ENCODE measurements at places on chromosomes 4 and X.
A peak's percentile ranks its signal among the peaks of the same experiment; 100 is the strongest.

- DNase-seq = no peak
Observed at GRCh38 chr4:122632396-122633143, 11.7 kb upstream of the IL21 start.

DNA sequence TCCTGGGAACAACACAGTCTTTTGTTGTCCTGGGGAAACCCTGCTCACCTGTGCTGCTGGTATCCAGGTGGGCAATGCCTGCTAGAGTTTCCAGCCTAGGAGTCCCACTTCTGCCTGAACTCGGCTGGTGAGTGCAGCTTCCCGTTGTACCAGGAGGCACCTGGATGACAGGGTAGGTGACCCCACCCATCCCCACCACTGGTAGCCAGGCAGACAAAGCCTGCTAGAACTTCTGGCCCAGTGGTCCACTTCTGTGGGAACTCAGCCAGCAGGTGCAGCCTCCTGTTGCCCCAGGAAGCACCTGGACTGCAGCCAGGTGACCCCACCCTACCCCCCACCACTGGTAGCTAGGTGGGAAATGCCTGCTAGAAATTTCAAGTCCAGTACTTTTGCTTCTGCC lies 9.7 kb upstream of the TCEAL2 start:
- DNase-seq = no peak

GRCh38 chr4:89586318-89586717 lies 250.6 kb downstream of the SNCA start:
- DNase-seq = no peak

DNA sequence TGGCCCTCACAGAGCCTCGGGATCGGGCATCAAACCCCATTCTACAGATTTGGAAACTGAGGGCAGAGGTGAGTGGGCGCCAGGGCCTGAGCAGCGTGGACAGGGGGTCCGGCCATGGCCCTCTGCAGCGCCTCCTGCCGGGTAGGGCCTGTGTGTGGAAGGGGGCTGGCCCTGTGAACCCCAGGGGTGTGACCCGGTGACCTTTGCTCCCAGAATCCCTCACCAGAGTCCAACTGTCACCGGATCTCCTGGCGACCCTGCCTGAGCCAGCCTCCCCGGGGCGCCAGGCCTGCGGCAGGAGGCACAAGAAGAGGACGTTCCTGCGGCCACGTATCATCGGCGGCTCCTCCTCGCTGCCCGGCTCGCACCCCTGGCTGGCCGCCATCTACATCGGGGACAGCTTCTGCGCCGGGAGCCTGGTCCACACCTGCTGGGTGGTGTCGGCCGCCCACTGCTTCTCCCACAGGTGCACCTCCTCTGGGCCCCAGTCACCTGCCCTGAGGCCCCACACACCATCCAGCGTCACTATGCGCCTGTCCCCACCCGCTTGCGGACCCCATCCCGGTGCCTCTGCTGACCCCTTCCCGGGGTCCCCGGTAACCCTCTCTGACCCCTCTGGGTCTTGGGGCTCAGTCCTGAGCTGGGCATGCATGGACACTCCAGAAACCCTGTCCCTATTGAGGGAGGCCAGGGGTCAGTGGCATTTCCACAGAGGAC lies 4.2 kb downstream of the HGFAC start:
- DNase-seq = no peak

DNA sequence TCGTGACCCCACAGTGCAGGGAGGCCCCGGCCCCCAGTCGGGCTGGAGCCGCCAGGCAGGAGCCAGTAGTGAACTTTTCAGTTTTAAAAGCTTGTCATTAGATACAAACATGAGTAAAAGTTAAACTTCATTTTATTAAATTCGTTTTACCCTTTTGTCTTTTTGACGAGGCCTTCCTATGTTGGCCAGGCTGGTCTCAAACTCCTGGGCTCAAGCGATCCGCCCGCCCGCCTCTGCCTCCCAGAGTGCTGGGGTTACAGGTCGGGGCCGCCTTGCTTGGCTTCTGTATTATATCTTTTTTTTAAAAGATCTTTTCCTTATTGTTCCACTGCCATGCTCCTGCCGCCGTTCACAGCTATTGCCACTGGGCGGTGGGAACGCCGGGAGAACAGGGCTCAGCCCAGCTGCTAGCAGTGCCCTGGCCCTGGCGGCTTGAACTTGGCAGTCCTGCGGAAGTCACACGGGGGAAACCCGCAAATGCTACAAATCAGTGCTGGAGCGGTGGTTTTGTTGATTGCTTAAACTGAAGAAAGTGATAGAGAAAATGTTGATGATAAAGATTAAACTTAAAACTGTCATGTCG lies 968 bp upstream of the NELFA start:
- peak; percentile 67 for DNase-seq

DNA sequence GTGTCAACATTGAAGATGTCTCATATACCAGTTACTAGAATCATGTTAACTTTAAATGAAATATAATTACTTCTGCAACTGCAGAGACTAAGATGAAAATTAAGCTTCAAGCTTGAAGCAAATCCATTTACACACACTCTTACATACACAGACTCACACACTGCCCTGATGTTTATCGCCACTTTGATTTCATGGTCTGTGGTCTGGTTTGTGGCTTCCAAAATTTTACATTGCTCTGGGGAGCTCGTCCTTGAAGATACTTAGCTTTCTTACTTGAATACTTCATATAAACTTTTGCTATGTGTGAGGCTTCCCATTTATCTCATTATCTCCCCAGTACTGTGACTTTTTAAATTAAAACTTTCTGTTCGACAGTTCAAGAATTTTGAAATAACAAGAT lies 35.8 kb downstream of the ARHGEF38 start:
- no peak for DNase-seq

GRCh38 chr4:189313861-189314513 lies 626.7 kb upstream of the FRG1 start:
- DNase-seq = no peak

DNA sequence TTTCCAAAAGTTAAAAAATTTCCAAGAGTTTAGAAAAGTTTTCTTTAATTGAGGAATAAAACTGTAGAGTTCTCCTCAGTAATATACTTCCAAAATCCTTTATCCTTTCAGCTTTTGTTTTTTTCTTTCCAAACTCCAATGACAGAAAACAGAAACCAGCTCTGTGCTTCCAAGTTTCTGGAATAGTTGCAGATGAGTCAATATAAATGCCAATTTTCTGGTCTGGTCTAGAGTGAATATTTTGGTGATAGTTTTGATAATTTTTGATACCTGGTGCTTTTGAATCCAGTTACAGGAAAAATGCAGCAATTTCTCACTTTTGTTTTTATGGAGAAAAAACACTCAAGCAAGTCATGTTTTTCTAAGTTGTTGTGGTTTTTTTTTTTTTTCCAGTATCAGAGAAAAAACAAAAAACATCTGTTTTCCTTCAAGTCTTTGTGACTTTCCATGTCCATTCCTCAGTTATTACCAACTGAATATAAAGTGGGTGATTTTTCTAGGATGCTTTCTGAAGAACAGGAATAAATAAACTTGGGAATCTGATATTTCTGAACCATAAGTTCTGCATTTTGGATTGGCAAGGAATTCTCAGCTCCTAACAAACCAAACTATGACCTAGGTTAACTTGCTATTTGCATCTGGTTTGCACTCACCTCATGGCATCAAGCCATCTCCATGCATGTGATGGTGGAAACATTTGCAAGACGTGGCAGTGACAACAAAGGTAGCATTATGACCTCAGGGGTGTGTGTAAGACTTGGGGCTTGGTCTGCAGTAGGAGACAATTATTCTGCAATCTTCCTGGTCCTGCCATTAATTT lies 139.1 kb downstream of the VEGFC start:
- DNase-seq = no peak

GRCh38 chrX:120242813-120243212 lies 7.8 kb upstream of the ZBTB33 start:
- DNase-seq = no peak

- no peak for DNase-seq
Observed at GRCh38 chr4:124025428-124025827, 628.8 kb downstream of the SPRY1 start.

GRCh38 chr4:70892086-70892769 lies 9.9 kb upstream of the MOB1B start:
- no peak for DNase-seq

GRCh38 chrX:19789376-19789775 lies 98.0 kb downstream of the SH3KBP1 start:
- DNase-seq = no peak

DNA sequence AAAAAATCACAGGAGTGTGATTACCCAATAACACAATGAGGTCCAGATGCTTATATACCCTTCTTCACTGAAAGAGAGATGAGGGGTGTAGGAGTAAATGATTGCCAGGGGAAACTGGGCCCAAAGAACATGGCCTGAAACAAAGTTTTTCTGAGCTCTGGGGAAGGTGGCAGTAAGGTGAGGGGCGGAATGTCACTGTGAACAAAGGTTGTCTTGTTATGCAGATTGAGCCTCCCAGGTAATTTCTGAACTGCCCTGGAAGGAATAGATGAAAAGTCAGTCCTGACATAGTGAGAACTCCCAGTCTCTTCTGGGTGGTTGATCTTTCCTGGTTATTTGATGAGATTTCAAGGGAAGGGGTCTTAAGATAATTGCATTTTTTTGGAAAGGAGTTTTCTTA lies 2.5 kb upstream of the TMEM47 start:
- no peak for DNase-seq

DNA sequence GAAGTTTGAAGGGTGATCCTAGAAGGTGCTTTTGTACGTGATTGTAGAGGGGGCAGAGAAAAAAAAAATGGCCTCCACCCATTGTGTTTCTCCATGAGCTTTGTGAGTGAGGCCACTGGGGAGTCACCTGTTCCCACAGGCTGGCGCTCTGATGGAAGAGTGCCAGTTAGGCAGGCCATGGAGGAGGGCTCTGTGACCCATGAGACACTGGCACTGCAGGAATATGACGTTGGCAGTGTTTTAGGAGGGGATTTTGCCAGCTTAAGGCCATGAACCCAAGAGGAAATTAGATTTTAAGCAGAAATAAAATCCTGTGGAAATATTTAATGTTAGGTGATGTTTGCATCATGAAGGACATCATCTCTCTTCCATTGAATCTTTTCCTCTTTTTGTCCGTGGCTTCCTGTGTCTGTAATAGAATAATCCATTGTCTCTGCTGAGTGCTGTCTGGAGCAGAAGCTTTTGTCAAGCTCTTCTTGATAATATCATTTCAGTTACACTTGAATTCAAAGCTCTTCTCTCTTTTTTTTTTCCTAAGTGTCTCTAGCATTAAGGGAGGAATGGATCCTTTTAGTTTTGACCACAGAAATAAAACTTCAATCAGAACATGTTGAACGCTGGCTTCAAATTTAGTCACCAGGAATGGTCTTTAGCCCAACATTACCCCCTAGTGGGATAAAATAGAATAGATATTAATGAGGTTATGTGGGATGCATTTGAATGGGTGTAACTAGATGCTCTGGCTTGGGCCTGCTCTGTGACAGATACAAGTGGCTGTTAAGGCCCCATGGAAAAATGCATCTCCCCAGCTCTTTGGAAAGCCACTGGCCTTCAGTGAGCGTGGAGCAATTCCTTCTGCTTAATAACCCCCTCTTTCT lies 41.0 kb upstream of the UCP1 start:
- DNase-seq = peak; percentile 74

- peak; percentile 2 for DNase-seq
Observed at GRCh38 chr4:189533603-189534002, 407.1 kb upstream of the FRG1 start.

GRCh38 chrX:125205133-125205917 lies 114.3 kb upstream of the TEX13C start:
- no peak for DNase-seq

DNA sequence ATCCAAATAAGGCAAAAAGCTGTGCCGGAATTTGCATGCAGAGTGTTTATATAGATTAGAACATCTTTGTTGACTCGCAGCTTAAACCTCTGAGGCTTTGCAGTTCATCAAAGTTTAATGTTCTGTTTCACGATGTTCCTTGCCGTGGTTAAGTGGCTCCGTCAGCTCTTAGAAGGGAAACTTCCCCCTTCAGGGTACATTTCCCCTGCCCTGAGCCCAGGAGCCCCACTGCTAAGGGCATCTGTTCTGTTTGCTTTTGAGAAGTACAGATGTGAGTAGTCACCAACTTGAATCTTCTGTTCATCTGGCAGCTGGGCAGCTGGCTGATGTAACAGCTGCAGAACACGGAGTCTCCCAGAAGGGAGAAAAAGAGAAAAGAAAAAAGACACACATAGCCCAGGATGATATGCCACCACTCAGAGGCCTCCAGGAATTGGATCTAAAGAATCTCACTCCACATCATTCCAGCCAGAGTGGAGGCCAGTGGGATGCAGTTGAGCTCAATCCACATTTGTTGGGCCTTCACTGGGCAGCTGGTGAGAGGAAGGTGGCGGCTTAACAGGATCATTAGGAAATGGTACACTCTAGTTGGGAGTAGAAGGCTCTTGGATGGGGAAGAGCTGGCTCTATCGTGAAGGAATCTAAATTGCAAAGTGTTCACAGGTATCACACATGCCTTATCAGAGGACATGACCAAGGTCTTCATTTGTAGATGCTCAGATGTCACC lies 178.7 kb upstream of the RBPJ start:
- DNase-seq = no peak

DNA sequence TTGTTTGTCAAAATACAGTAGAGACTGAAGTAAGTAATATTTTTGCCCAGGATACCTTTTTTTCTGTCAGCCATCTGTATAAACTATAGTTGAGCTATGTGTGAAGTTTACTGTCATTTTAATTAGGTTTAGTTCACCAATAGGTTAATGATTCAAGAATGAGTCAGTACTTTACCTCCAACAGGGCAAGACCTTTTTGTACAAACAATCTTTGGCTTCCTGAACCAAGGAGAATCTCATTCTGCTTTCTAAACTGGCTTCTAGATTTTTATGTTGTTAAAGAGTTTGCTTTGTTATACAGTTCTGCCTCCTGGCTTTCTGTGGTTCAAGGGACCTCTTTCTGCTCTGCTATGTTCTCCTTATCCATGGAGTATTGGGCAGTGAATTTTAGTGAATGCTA lies 412.0 kb upstream of the NR3C2 start:
- DNase-seq = no peak

DNA sequence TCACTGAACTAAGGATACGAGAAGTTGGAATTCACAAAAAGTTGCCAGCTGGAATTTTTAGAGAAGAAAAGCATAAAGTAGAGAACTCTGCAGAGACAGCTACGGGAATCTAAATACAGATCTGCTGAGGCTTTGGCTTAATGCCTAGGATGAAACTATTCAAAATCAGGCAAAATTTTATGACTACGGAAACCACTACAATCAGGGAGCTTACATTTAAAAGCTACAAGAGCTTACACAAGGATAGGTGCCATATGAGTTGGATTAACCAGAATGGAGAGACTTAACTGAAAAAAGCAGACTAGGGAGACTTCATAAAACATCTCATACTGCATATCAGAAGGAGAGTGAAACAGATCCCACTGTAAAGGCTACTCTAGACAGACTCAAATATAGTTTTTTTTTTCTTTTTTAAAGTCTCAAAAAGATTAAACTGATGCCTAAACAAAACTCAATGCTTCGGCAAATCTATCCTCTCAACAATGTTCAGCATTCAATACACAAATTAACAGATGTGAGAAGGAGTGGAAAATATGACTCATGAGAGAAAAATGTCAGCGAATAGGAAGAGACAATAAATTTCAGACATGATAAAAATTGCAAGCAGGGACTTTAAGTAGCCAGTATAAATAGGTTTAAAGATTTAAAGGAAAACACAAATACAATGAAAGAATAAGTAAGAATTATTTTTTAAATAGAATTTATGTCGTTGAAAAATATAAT lies 586.1 kb downstream of the FSTL5 start:
- peak; percentile 63 for DNase-seq

GRCh38 chr4:7364979-7365378 lies 69.8 kb downstream of the PSAPL1 start:
- no peak for DNase-seq

- DNase-seq = no peak
Observed at GRCh38 chr4:134078230-134078914, 123.2 kb downstream of the PABPC4L start.

- DNase-seq = no peak
Observed at GRCh38 chr4:147916351-147916750, 184.5 kb downstream of the ARHGAP10 start.
